ENCODE measurements at places on chromosomes 7 and 10.

DNA sequence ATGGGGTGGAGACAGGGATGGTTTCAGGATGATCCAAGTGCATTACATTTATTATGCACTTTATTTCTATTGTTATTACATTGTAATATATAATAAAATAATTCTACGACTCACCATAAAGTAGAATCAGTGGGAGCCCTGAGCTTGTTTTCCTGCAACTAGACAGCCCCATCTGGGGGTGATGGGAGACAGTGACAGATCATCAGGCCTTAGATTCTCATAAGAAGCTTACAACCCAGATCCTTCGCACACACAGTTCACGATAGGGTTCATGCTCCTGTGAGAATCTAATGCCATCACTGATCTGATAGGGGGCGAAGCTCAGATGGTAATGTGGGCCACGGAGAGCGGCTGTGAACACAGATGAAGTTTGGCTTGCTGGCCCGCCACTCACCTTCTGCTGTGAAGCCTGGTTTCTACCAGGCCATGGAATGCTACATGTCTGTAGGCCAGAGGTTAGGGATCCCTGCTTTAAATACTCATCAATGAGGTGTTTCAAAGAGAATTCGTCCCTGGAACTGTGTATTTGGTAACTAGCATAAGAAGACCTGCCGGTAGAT, 21.2 kb upstream of the PRKCQ start:
- DNase-seq, result no peak

GRCh38 chr10:24479806-24480205, 243.9 kb downstream of the ARHGAP21 start:
- no peak for DNase-seq

DNA sequence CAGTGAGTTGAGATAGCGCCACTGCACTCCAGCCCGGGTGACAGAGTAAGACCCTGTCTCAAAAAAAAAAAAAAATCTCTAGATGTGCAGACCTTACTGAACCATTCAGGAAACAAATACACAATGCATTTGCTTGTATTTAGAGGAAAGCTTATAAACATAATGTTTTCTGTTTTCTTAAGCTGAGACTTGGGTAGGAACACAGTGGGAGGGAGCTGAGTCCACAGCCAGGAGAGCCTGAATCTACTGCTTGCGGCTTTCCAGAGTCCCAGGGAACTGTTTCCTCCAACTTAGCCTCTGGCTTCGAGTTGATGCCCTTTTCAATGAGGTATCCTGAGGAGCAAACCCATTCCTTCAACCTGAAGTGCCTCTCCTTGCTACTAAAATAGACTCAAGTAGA, 83.0 kb upstream of the PITRM1 start:
- DNase-seq, result no peak

DNA sequence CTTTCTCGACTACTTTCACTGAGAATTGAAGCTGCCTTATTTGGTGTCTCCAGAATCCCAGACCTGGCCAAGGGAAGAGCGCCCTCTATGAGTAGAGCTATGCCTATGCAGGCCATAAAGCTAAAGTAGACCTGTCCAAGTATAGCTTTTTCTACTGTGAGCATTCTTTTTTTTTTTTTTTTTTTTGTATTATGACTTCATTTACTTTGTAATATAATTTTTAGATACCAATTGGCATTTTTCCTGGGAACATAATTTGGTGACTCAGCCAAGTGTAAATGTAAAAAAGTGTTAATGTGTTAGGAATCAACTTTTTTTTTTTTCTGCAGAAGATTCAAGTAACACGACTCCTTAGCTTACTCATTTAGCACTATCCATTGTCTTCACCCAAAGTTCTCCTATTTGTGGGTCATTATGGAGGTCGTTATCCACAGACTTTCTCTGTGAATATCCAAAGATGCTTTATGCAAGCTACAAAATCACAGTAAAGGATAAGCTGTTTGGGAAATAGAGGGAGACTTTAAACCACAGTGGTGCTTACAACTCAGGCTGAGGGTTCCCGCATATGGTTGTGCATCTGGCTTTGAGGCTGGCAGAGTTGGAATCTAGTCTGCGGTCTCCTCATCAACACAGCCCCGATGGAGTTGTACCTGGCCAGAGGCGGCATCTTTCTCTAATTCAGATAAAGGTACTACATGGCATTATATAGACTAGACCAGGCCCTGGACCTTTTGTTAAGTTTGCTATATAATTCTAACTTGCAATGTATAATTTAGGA, 1040.2 kb upstream of the SORCS1 start:
- no peak for DNase-seq

DNA sequence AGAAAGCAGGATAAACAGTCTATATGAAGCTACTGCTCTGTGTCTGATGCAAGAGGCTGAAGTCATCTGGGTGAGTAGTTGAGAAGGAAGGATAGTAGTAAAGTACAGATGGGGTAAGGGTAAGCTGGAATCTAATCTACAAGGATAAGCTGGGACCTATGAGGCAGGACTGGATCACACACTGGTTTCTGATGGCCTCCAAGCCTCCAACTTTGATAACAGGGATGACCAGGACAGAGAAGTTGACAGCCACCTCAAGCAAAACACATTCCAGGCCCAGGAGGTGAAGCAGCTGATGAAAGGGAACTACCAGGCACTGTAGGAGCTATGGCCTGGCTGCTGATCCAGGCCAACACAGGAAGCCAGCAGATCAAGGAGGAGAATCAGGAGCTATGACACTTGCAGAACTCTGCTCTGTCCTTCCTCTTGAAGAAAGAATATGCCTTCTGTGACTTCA, 278.1 kb upstream of the TMEM229A start:
- DNase-seq, result no peak

- DNase-seq, result no peak
Measured at GRCh38 chr10:50426485-50426884, 175.2 kb upstream of the ASAH2 start.

- no peak for DNase-seq
Measured at GRCh38 chr7:149692557-149692982, 80.8 kb downstream of the ZNF467 start.

- no peak for DNase-seq
Measured at GRCh38 chr7:149832332-149833041, 5.7 kb upstream of the ZNF862 start.

DNA sequence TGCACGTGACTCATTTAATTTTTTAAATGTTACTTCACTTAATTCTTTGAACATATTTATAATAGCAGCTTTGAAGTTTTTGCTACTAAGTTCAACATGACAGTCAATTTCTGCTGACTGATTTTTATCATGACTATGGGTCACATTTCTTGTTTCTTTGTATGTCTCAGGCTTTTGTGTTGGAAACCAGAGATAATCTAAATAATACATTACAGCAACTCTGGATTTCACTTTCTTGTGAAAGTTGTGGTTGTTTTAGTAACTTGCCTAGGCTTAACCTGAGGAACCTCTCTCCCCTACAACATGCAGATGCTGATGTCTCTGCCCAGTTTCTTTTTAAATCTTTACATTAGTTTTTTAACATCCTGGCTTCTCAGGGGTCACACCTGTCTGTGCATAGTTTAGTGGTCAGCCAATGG, 180.8 kb downstream of the CCDC71L start:
- DNase-seq, result no peak

DNA sequence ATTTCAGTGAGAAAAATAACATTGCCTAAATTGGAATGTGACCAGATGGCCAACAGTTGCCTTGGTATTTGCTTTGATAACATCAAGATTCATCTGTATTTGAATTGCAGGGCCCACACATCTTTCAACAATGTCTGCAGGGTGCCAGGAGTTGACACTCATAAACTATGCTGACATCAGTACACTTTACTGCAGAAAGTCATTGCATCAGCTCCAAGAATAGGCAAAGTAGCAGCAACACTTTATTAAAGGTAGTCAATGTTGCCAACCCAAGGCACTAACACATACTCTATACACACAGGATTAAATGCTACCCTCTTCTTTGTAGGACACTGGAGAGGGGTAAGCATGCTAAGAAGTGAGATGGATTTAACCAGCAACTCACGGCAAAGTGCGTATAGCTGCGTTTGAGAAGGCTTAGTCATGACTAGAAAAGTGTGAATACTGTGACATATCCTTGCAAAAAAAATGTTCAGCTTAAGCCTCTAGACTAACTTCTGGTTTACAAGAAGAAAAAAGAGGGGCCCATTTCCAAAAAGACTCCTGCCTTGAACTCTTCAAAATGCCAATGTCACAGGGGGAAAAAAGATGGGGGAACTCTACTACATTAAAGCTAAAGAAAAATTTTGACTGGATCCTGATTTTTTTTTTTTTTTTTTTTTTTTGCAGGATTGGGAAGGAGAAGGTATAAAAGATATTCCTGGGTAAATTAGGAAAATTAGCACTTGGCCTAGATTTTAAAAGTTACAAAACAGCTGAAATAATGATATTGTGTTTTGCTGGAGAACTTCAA, 2.2 kb downstream of the BBIP1 start:
- no peak for DNase-seq

DNA sequence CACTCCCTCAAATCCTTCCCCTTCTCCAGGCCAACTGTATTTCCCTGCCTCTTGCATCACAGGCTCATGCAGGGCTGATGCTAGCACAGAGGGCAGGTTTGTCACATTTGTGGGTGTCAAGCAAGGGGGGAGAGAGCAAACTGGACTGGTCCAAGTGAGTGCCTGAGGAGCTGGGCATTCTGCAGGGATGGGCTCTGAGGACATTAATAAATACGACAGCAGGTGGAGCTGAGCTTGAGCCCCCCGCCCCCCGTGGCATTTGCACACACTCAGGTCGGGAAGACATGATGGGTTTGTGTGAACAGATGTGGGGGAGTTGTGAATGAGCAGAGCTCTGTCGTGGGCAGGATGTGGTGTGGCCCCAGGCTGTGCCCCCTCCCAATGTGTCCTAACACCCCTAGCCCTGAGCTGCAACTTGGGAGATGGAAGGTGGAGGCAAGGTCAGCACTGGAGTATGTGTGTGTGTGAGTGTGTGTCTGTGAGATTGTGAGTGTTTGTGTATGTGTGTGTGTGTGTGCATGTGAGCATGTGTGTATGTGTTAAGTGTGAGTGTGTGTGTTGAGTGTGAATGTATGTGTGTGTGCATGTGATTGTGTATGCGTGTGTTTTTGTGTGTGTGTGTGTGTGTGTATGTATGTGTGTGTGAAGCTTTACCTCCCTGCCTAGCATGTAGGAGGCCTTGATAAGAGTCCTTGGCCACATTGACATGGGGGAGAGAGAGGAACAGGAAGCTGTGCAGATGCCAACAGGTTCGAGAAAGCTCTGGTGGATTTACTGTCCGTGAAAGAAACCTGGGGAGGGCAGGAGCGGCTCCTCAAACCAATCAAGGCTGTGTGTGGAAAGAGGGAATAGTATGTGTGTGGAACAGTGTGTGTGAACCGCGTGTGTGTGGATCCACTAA, 9.1 kb downstream of the RASSF4 start:
- DNase-seq, result no peak

GRCh38 chr7:135463908-135464307, 46.0 kb downstream of the CNOT4 start:
- DNase-seq, result no peak

DNA sequence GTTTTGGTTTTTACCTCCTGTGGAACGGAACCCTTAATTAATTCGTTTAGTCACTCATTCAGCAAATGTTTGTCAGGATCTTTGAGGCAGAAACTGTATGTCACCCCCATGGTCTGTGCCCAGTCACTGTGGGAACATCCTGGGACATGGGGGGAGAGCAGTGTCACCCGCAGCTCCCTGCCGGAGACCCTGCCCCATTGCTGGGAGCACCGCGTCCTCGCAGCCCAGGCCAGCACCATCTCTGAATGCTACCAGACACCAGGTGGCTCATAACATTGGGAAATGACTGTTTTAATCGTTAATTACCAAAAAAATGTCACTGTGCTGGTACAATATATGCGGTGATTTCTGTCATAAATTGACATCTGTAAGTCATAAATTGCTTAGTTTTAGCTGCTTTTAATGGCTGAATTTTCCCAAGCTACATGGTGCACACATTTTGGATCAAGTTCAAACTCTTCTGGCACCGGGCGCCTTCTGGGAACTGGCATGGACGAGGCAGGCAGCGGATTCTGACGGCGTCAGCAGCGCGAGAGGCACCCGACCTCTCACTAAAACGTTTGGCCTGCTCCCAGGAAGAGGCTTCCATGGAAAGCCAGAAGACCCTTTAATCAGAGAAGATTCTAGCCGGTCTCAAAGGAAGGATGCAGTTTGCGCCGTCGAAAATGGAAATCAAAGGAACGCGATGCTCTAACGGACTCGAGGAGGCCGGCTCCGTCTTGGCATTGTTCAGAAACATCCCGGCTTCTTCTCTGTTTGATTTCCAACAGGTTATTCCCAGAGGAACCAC, 184.2 kb downstream of the ADARB2 start:
- DNase-seq, result no peak

DNA sequence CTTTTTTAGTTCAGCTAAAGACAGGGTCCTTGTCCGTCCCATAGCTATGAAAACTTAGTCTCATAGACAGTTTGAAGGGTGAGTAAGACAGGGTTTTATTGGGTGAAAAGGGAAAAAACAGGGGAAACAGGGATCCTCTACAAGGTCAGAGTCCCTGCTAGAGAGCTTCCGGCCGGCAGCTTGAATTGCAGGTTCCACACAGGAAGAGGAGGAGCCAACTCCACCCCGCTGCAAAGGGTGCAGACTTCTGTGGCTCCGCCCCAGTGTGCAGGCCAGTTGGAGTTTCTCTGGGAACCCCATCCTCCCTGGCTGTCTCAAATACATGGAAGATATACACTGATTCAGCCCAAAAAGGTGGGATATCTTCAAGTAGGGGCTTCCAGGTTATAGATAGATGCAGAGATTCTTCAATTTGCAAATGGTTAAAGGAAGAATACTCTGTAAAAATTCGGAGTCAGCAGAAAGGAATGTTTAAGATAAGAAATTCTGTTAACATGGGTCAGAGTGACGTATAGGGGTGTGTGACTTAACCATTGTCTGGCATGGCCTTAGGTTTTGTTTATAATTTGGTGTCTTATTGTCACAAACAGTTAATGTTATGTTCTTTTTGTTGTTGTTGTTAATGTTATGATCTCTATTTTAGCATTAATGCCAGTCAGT, 34.6 kb upstream of the HECW1 start:
- no peak for DNase-seq

DNA sequence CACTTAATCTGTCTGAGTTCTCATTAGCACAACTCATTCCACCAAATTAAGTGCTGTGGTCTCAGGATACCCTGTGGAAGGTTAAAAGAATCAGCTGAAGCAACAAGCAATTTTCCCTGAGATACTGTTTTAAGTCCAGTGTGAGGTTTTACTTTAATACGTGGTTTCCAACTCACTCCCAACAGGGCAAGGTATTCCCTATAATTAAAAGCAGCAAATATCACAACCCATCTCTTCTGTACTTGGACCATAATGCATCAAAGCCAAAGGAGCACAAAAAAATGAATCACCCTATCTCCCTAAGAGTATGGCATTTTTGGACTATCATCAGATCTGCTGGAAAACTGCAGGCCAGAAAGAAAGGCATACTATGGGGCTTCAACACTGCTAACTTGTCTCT, 4.9 kb downstream of the CADPS2 start:
- no peak for DNase-seq

GRCh38 chr7:30893357-30893756, 18.3 kb upstream of the AQP1 start:
- no peak for DNase-seq

- no peak for DNase-seq
Measured at GRCh38 chr10:81917666-81918065, 42.7 kb downstream of the NRG3 start.

Data from activated T-cell treated with anti-CD3 and anti-CD28 coated beads for 24 hours (primary cell).